ENCODE measurements at places on chromosomes 1 and 21.

DNA sequence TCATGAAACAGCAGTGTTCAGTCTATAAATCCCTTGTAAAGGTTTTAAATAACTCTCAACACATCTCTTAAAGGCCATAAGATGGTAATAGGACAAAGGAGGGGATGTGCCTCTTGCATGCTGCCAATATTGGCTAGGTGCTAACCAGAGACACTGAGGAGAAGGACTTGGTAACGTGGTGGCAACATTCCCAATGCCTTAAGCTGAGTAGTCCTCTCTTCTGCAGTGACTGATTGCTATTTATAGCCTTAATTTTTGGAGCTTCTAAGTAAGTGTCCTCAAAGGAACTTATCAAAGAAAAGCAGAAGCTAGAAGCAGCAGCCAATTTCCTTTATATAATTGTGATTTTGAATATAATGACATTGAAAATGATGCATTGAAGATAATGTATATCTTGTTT, 63.0 kb downstream of the DPT start:
- no peak for DNase-seq

GRCh38 chr1:222416001-222416791, 131.7 kb downstream of the HHIPL2 start:
- DNase-seq: no peak

GRCh38 chr1:16230744-16231143, 6.2 kb downstream of the CPLANE2 start:
- no peak for DNase-seq

GRCh38 chr1:223378754-223379153, 14.5 kb upstream of the CCDC185 start:
- no peak for DNase-seq

DNA sequence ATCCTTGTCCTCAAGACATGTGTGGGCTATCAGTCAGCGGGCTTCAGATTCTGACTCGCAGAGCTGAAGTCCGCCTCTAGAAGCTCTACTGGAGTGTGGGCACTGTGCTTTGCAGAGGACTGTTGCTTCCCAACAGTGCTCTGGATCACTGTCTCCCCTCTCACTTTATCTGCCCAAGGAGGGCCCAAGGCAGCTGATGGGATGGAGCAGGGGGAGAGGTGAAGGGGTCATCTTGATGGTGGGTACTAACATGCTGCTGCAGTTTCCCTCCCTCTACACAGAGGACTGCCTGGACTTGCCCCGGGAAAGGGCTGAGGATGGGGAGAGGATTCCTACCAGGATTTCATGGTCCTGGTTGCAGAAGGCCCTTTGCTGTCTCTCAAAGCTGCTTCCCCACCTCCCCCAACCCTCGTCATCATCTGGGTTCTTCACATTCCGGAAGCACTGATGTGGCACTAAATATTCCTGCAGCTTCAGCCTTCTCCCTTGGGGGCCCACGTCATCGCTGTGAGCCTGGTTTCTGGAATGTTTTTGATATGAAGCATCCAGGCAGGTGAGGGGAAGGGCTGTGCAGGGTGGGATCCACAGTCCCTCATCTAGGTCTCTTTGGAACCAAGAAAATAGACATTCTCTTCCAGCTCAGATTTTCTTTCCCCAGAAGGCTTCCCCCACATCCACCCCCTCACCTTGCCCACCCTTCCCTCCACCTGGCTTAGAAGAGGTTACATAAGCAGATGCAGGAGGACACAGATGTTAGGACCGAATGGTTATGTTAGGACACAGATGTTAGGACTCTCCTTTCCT, 23.2 kb downstream of the NUAK2 start:
- DNase-seq: no peak

- DNase-seq: no peak
Measured at GRCh38 chr1:10961300-10961833, 51.1 kb upstream of the TARDBP start.

- DNase-seq: peak; percentile 53
Measured at GRCh38 chr1:53121319-53122172, 20.9 kb downstream of the SLC1A7 start.

GRCh38 chr1:40876891-40877290, 14.7 kb upstream of the CITED4 start:
- no peak for DNase-seq

- DNase-seq: no peak
Measured at GRCh38 chr21:21188513-21189195, 190.4 kb downstream of the NCAM2 start.

DNA sequence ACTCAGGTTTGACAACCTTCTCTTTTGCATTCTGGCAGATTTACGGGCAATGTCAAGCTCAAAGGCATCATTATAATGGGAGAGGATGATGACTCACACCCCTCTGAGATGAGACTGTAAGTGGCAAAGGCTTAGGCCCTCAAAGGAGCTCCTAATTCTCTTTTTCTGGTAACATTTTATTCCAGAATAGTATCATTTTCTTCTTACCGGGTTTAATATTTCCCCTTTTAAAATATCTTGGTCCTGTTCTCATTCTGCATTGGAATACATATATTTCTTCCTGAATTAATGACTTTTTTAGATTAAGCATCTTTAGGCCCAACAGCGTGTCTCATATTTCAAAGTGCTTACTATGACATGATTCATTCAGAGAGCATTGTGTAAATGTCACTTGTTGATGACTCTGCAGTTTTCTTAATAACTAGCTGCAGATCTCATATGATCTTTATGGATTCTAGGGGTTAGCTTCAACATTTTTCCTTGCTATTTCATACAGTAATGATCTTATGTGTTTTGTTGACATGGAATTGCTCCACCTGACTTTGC, 1.7 kb downstream of the PITHD1 start:
- DNase-seq: no peak

DNA sequence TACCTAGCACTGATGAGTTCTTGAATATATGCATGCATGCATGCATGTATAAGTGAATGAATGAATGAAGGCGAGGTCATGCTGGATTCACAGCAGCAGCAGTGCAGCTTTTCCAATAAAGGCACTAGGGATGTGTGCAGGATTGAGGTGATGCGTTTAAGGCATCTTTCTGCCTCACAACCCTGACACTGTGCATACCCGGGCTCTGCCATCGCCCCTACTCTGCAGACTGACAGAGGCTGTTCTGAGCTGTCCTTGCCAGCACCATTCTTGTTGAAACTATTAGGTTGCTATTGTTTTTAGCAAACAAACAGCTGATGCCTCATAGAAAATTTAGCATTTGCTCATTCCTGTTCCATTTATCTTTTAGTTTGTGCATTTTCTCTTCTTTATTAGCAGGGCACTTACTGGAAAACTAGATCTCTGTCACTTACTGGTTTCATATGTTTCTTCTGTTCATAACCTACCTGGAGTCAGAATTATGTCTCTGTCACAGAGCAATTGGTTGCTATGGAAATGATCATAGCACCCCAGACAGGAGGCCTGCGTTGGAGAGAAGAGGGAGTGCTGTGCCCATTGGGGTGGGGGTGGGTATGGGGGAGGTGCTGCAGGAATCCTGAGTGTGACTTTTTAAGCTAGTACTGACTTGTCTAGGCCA, 79.0 kb downstream of the CD58 start:
- no peak for DNase-seq

- no peak for DNase-seq
Measured at GRCh38 chr1:212203630-212204029, 81.6 kb upstream of the PPP2R5A start.

DNA sequence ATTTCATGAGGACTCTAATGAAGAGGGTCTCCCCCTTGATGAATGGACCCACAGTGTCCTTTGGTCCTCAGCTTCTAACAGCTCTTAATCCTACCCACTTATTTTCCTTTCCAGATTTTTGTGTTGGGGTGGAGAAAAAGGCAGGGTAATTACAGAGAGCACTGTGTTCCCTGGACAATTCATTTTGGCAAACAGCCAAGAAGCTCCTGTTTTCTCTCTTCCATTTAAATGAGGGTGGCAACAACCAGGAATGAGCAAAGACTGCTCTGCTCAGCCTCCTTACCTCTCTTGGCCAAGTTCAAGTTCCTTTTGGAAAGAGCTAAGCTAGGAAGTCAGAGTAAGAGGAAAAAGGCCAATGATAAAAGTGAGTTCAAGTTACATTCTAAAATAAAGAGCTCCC, 11.9 kb downstream of the XKR8 start:
- no peak for DNase-seq

DNA sequence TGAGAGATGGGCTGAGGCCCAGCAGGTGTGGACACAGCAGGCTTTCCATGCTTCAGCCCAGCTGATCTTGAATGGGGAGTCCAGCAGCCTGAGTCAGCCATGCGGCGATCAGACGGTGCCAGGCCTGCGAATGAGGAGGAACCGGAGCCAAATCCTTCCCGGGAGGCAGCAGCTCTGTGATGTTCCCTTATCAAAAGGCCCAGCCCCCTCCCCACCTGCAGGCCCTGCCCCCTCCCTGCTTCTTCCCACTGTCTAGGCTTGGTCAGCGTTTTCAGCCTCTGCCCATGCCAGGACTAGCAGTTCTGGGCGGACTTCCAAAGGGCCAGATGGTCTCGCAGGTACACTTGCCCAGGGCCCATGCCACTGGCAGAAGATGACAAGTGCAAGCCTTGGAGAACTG, 253.8 kb downstream of the KAZN start:
- no peak for DNase-seq

DNA sequence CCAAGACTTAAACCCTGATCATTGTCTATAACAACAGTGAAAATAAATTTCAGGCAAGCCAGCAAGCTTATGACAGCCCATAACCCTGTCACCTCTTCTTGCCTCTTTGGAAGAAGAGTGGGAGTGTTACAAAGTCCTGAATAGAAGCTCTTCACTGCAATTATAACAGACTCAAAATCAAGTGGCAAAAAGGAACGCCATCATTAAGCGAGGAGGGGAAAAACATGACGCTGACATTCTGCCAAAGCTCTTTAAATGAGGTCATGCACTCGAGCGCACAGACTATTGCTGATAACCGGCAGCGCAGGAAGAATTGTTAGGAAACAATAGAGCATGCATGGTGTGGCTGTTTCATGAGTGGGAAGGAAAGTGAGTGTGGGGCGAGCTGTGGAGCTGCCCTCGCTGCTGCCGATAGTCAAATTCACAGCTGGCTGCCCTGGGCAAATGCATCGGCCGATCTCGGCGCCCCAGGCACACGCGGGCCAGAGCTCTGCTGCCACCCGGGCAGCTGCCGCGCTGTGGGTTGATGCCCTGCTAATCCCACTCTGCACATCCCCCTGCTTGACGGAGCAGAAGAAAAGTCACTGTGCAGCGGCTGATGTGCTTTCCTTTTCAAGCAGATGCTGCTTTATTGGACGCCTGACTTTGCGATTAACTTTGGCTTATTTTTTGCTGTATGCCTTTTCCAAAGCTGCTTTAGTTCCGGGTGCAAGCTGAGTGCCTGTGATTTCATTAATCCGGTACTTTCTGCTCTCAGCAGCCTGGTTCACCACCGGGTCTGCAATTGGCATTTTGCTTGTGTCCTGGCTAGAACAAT, 102.4 kb upstream of the ST6GALNAC5 start:
- DNase-seq: no peak

DNA sequence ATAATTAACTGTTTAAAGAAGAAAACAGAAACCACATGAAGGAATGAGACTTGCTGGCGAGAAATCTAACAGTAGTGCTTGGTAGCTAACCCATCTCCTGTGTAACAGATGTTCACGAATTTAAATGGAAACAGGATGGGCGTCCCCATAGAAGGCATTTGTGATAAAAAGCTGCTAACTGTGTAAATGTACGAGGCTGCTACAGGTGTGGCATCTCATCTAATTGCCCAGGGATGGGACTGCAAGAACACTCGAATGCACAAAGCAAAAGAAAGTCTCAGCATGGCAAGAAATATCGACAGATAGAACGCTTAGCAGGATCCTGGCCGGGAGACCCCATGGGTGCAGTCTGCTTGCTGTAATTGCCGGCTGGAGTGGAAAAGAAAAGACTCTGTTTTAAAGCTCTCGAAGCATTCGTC, 112.7 kb downstream of the RUNX1 start:
- DNase-seq: no peak

DNA sequence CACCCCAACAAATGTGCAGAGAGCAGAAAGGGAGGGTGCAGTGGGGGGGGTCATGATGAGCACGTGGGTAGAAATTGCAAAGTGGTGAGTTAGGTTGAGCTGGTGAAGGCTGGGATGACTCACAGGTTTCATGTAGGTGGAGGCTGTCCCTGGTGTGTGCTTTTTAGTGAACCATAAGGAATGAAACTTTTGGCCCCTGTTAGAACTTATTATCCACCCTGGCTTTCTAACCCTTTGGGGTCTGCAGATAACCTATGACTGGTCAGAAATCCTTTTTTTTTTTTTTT, 46.9 kb downstream of the DOP1B start:
- DNase-seq: no peak

All from SHP77 treated with DMSO at 0.1 percent for 48 hours (cell line).